ENCODE measurements at places on chromosomes 11 and 22. TPM values are rescaled to one million over a fixed set of nuclear protein-coding genes. Genes with fewer than 3 reads are reported as not detected.

C11orf87 gene
- 0.09 TPM for total RNA-seq

- no peak for DNase-seq
These were observed 13.0 kb downstream of the SPATA19 start for GRCh38 chr11:133832096-133832990.

CCDC73 gene
- total RNA-seq, result 0.17 TPM

MS4A15 gene
- total RNA-seq, result 26.8 TPM

- DNase-seq, result no peak
These were observed 167.6 kb upstream of the MTMR2 start for GRCh38 chr11:96091476-96091875.

MS4A6A gene
- 79.7 TPM for total RNA-seq

KRTAP5-8 gene
- 0.34 TPM for total RNA-seq

DNA sequence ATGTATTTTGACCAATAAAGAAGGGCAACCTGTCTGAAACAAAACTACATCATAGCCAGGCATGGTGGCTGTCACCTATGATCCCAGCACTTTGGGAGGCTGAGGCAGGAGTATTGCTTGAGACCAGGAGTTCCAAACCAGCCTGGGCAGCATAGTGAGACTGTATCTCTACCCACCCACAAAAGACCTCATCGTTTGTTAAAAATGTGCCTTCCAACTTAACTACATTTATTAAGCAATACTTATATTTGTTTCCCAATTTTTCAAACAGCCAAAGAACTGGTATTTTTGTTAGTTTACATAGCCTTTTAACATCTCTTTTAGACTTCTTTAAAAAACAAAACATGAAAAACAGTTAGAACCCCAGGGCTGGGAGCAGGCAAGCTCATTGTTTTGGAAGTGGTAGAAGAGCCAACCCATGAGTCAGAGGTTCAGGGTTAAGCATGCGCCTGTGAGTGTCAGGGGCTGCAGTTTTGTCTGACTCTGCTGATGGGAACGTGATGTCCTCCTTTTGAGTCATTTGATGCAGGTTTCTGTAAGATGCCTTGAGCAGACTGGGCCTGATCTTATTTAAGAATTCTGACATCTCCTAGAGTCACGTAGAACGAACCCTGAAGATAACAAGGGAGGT is 53.9 kb upstream of the CRTAM start:
- peak; percentile 72 for DNase-seq

Data from lung (tissue), 17 donors.